Stimulated activated naive CD4-positive, alpha-beta T cell treated with Interleukin-2 at 50 U/mL for 16 hours (primary cell): ENCODE measurements at places on chromosomes 12 and 14.

GRCh38 chr14:89040080-89040459, 215.6 kb downstream of the TTC8 start:
- no peak for DNase-seq

- no peak for DNase-seq
Measured at GRCh38 chr14:102530828-102531478, 21.4 kb upstream of the ANKRD9 start.

- no peak for DNase-seq
Measured at GRCh38 chr14:99751539-99752485, 41.4 kb upstream of the EML1 start.

DNA sequence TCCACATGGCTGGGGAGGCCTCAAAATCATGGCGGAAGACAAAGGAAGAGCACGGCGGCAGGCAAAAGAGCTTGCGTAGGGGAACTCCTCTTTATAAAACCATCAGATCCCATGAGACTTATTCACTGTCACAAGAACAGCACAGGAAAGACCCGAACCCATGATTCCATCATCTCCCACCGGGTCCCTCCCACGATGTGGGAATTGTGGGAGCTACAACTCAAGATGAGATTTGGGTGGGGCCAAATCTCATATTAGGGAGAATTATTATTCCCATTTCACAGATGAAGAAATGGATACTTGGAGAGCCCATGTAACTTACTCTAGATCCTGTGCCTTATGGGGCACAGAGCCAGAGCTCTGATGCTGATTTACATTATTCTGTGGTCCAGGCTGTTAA, 322.6 kb downstream of the PCNX1 start:
- no peak for DNase-seq

DNA sequence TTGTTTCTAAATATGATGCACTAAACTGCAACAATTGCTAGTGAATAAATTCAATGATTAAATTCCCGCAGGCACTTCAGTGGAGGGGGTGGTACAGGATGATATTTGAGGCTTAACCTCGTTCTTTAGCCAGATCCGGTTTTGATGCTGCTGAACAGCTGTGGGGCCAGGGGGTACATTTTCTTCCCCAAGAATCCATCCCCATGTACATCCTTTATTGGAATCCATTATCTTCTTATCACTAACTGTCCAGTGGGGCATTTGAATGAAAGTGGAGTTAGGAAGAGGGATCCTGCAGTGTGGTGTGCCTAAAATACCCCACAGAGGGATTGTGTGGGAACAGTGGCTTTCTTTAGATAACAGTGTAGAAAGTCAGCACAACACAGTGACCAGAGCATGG, 45.2 kb upstream of the OASL start:
- DNase-seq = no peak

DNA sequence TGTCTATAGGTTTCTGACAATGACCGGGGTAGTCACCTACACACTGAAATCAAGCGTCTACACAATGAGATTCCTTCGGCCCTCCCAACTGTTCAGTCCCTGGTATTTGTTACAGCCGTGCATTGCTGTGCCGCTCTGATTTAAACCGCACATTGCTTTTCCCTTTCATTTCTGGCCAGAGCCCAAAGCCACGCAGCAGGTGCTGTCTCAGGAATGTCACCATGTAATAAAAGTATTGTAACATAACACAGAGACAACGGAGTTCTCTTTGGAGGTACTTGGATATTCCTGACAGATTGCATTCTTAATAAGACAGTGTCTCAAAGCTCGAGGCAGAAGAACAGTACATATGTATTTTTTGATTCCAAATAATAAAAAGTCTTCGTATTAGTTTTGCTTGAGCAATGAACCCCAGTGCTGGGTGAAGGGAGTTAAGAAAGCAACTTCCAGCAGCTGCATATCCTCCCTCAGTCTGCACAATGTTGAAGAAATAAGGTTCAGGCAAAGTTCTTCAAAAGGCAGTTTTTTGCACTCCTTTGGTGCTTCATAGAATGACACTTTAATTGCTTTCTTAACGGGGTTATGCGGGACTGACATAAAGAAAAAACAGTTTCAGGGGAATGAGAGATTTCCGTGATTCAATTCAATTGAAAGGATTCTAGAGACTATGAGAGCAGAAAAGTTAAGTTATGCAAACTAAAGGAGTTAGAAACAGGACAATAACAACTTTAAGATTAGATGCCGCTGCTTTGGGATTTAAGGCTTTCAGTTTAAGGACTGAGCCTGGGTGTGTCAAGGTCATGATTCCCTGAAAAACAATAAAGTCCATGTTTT, 288.7 kb upstream of the FLRT2 start:
- no peak for DNase-seq

DNA sequence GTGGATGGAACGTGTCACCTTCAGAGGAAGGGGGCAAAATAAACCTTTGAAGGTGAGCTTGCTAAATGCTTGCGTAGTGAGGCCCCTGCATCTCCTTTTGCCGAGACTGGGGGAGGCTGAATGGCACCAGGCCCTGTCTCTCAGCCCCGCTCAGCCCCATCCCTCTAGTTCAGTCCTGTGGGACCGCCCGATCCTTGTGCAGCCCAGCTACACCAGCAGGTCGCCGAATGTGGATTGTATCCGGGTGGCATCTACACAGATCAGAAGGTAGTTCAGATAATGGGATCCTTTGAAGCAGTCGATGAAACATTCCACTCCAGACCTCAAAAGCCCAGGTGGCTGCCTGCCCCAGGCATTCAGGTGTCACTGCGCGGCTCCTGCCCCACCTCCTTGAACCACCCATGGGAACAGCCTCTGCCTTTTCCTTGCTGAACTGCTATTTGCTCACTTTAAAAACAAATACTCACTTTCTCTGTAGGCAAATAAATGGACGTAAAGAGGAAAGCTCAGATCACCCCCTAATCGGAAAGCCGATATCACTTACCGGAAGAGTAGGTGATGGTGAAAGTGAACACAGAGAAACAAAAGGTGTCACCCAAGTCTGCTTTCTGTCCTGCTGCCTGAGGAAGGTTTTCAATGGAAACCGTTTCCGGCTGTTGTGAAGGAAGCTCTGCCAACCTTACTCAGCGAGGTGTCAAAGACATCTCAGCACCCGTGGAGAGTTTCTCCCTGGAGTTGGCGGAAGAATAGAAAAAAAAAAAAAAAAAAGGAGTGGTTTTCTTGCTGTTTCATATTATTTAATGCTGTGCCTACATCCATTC, 100.3 kb upstream of the NCOR2 start:
- no peak for DNase-seq

DNA sequence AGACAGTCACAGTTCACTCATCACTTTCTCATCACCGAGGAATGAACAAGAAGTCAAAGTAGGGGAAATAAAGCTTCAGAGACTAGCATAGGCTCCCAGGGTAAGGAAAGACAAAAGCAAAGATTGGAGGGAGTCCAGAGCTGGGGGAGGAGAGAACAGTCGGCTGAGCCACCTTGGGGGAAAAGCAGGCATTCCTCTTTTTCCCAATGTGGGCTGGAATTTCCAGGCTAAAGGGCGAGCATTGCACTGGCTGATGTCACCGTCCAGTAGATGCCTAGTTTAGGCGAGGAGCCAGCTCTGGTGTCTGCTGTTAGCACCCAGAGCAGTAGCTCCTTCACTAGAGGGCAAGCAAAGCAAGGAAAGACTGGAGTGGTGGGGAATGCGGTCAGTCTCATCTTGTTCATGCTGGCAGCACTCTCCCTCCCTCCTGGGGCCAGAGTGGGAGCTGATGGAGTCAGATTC, 8.5 kb upstream of the KRT75 start:
- no peak for DNase-seq

- DNase-seq = no peak
Measured at GRCh38 chr14:96016501-96017160, 22.5 kb upstream of the C14orf132 start.

GRCh38 chr12:119341020-119341419, 6.5 kb downstream of the CCDC60 start:
- no peak for DNase-seq

DNA sequence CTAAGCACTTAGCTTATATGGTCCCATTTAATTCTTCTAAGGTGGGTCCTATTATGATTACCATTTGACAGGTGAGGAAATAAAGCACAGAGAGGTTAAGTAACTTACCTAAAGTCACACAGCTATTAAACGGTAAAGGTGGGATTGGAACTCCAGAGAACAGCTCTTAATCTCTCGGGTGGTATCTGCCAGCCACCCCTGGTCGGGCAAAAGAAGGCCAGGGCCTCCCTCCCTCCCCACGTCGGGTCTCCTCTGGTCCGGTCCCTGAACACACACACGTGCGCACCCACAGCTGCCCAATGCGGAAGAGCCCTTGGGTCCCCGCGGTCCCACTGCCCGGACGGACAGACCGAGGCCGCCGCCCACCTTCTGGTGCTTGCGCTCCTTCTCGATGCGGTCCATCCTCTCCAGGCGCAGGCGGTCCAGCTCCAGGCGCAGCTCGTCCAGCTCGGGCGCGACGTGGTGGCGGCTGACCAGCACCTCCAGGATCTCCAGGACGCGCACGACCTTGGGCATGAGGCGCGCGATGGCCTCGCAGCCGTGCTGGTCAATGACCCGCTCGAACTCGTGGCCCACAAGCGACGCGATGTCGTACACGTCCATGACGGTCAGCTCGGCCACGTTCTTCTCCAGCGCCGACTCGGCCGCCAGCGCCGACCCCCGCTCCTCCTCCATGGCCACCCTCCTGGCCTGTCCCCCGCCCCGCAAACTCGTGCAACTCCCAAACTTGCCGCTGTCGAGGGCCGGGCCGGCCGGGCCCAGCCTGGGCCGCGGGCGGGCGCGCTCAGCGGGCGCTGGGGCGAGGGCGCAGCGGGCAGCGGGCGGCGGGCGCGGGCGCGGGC, 490 bp downstream of the RILPL1 start:
- no peak for DNase-seq

GRCh38 chr12:126384026-126384564, 1318.9 kb downstream of the AACS start:
- no peak for DNase-seq

GRCh38 chr12:124395284-124395752, 100.4 kb downstream of the RFLNA start:
- DNase-seq = no peak

GRCh38 chr14:32374155-32374554, 45.1 kb downstream of the AKAP6 start:
- DNase-seq = no peak

- no peak for DNase-seq
Measured at GRCh38 chr12:6777386-6777785, 5.1 kb downstream of the LAG3 start.

DNA sequence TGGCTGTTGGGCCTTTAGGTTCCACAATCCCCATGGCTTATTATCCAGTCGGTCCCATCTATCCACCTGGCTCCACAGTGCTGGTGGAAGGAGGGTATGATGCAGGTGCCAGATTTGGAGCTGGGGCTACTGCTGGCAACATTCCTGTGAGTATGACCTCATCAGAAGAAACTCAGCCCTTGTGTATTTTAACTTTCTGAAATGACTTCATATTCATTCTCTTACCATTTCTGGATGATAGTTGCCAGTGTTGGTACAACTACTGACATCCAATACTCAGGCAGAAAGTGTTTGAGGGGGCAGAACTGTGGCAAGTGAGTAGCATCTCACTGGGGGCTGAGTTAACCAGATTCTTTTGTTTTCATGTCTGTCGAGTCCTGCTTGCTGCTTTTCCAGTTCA, 2.3 kb downstream of the DAZAP2 start:
- DNase-seq = no peak

DNA sequence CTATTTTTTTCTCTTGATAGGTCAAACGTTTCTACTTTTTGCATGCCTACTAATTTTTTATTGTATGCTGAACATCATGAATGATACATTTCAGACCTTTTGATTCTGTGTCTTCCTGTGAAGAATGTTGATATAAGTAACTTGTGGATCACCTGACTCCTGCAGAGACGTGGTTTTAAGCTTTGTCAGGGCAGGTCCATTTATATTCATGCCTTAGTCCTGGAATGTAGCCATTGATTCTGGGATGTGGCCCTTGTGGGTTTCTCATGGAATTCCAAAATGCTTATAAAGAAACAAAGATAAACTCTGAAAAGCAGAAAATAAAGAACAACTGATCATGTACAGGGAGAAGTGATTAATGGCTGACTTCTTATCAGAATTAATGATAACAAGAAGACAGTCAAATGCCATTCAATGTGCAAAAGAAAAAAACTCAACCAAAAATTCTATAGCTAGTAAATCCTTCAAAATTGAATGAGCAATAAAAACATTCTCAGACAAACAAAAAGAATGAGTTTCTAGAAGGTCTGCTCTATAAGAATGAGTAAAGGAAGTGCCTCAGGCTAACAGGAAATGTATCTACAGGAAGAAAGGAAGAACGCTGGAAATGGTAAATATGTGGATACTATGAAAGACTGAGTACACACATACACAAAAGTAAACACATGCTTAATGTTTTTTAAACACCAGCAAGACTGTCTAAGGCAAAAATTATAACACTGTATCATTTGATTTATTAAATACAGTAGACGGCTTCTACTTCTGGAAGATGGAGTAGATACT, 284.8 kb upstream of the DIO3 start:
- no peak for DNase-seq

DNA sequence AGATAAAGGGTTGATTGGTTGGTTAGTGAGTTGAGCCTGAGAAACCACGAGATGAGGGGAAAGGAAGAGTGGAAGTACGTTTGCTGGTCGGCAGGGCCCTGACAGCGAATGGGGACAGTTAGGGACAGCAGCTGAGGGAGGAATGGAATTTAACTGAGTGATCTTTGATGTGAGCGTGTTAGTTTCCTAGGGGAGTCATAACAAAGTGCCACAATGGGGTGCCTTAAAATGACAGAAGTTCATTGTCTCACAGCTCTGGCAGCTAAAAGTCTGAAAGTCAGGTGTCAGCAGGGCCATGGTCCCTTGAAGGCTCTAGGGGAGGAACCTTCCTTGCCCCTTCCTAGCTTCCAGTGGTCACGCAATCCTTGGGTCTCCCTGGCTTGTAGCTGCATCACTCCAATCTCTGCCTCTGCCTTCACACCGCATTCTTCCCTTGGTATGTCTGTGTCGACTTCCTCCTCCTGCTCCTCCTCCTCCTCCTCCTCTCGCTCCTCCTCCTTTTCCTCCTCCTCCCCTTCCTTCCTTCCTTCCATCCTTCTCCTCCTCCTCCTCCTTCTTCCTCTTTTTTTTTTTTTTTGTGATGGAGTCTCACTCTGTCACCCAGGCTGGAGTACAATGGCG, 26.0 kb upstream of the RIN3 start:
- DNase-seq = no peak

DNA sequence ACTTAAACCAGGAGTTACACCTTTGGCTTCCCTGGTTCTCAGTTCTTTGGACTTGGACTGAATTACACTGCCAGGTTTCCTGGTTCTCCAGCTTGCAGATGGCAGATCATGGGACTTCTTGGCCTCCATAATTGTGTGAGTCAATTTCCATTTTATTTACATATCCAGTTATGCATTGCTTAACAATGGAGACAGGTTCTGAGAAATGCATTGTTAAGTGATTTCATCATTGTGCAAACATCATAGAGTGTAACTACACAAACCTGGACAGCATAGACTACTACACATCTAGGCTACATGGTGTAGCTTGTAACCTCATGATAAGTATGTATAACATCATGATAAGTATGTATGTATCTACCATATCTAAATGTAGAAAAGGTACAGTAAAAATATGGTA, 276.1 kb upstream of the BTG1 start:
- no peak for DNase-seq
